ENCODE measurements at places on chromosomes 1 and 21.

- no peak for DNase-seq
Observed at GRCh38 chr1:214840356-214840755, 237.4 kb downstream of the CENPF start.

- no peak for DNase-seq
Observed at GRCh38 chr1:17757426-17757825, 2.3 kb downstream of the ACTL8 start.

- DNase-seq, result no peak
Observed at GRCh38 chr21:28150778-28151177, 841.9 kb downstream of the LTN1 start.

DNA sequence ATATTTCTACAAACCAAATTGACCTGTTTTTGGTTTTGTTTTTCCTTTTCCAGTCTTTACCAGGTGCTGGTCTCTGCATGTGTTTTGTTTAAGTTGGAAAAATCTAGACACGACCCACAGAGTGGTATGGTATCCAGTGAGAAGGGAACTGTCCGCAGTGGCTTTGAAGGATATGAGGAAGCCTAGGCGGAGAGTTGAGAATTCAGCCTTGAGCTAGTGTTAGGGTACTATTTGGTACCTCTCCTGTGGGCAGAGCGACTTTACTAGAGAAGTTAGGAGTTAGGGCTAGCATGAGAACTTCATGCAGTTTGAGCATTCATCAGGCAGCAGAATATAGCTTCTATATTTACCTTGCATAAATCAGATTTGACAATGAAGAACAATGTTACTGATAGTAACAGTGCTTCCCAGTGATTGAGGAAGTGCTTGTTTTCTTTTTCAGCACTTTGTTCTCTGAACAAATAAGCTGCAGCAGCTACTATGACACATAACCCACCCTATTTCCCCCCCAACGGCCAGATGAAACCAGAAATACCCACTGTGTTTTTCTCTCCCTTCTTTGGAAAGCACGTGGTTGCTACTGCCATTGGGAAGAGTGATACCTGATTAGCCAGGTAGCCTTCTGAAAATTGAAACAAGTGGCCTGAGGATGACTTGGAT is 19.0 kb downstream of the MRPS6 start:
- DNase-seq, result peak; percentile 12

GRCh38 chr1:93025572-93025971 is 53.5 kb upstream of the MTF2 start:
- DNase-seq, result no peak

DNA sequence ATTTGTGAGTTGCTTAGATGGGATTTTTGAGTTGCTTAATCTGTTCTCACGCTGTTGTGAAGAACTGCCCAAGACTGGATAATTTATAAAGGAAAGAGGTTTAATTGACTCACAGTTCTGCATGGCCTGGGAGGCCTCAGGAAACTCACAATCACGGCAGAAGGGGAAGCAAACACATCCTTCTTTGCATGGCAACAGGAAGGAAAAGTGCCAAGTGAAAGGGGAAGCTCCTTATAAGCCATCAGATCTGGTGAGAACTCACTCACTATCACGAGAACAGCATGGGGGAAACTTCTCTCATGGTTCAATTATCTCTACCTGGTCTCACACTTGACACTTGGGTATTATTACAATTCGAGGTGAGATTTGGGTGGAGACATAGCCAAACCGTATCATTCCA is 10.3 kb downstream of the CLIC6 start:
- no peak for DNase-seq

GRCh38 chr1:34983700-34984355 is 1.3 kb downstream of the TMEM35B start:
- no peak for DNase-seq

DNA sequence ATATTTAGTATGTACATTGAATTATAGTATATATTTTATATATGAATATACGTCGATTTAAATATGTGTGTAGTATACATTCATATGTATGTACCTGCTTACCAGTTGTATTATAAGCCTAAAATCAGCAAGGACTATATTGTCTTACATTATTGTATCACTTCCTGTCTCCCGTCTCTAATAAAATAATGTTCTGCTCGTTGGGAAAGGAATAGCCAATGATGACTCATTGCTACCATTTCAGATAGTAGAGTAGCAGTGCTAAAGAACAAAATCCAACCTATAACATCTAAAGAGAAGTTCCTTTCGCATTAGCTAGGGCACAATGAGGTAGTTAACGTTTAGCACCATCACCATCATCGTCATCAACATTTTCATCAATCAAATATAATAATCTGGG is 39.9 kb upstream of the SMYD2 start:
- DNase-seq, result peak; percentile 48

- DNase-seq, result no peak
Observed at GRCh38 chr21:36710729-36711048, 11.8 kb downstream of the SIM2 start.

DNA sequence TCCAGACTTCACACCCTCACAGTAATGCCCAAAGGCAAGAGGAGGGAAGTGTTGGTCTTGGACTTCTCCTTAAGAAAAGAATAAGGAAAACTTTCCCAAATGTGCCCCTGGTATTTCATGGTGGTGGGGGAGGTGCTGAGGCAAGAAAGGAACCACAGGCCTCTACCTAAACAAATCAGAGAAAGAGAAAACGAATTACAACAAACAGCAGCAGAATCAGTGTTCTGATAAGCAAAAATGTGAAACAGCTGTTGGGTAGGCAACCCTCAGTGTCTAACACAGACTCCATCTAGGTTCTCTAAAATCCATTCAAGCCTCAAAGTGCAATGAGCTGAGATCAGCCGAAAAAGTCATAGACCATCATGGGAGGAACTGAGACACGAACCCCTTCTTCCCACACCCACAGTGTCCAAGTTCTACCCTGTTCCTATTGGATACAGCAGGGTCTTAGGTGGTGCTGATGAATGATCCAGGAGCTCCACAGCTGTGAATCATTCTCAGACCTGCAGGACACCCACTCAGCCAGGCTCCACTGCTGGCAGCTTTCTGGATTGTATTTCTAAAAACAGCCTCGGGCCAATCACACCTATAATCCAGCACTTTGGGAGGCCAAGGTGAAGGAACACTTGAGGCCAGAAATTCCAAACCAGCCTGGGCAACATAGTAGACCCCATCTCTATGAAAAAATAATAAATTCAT is 149.1 kb downstream of the PLPP3 start:
- no peak for DNase-seq

DNA sequence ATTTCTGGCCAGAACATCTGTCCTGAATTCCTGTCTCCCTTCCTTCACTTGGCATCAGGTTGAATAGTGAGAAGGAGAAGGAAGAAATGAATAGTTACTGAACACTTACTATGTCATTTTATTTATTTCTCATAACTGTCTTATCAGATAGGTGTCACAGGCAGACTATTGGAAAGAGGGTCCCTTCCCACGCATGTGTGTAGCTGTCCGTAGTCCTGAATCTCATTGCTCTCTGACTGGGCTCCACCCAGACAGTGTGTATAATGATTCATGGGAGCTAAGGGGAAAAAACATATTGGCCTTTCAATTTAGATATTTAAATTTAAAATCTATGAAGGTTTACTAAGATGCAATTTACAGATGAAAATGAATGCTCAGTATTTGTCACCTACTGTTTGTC is 86.1 kb downstream of the OMA1 start:
- DNase-seq, result peak; percentile 18

DNA sequence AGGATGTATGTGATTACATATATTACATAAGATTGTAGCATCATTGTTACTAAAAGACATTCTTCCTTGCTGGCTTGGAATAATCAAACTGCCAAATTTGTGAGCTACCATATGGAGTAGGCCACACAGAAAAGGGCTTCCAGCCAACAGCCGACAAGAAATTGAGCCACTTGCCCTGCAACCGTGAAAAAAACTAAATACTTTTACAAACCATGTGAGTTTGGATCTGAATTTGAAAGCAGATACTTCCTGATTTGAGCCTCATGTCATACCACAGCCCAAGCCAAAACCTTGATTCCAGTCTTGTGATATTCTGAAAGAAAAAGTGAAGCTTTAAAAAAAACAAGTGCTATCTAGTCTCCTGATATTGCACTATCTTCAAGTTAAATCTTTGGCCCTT is 55.6 kb upstream of the PRMT6 start:
- no peak for DNase-seq

DNA sequence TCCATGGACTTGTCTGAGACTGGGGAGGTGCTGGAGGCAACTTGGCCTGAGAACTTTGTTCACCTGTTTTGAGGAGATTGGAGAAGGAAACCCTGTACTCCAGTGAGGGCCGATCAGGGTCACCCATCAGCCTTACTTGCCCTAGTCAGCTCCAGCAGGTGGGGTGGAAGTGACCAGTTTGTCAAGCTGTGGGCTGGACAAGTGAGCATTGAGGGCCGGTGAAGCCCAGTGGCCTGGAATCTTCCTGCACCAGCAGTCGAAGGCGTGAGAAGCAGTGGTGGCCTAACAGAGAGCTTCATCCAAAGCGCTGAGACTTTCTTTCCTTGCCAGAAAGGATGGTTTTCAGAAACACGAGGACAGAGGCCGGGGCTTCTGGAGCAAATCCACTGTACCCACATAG is 9.6 kb downstream of the SLC37A1 start:
- no peak for DNase-seq

DNA sequence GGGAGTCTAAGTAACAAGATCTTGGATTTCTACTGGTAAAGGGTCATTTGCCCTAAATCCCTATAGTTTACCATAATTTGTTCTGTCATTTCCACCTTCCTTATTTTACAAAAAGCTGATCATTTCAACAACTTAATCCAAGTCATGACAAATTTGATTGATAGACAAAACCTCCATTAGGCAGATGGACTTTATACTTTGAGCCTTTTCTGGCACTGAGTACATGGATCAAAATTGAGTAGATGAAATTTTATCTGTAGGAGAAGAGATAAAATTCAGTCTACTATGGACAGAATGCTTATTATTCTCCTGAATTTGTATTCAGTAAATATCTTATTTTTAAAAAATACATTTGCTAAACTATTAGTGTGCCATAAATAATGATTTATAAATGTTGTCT is 62.6 kb upstream of the NRIP1 start:
- no peak for DNase-seq

GRCh38 chr1:47986761-47987200 is 10.4 kb downstream of the TRABD2B start:
- no peak for DNase-seq

GRCh38 chr1:159339536-159339935 is 37.4 kb downstream of the FCER1A start:
- DNase-seq, result peak; percentile 74

DNA sequence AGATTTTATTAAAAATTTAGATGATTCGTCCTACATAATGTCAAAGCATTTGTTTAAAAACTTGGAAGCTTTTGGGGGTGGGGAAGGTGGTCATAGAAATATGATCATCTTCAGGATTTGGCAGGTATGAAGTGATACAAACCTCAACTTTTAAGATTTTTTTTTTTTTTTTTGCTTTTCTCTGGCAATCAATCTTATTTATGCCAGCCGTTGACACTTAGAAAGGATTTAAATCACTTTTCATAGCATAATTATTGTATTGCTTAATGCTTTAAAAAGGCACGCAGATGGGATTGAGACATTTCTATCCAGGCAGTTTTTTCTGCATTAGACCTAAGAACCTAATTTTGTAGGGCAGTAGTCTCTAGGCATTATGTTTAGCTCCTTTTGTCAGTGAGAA is 19.7 kb downstream of the MRPS6 start:
- no peak for DNase-seq

- no peak for DNase-seq
Observed at GRCh38 chr1:9858293-9859035, 34.7 kb upstream of the CLSTN1 start.

GRCh38 chr1:25731148-25731547 is 68.8 kb upstream of the SELENON start:
- no peak for DNase-seq

- no peak for DNase-seq
Observed at GRCh38 chr1:229031481-229032341, 239.2 kb upstream of the RAB4A start.

DNA sequence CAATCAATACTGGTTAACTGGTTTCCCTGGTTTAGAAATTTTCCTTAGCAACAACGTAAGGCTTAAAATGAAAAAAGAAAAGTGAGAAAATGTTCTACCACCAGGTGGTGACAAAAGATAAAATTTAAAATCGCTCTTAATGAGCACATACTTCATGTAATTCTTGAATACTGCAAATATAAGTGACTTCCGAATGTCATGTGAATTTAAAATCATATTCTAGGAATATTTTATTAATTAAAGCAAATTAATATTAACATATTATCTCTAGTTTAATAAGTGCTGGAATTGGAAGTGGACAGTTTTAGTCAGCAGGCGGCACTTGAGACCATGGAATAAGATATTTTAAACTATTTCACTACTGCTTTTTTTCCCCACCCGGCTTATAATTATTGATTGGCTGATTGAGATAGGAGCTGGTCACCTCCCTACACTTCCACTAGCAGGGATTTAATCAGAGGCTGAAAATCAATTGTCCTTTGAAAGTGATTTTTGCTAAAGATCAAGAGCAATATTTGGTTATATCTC is 5.0 kb upstream of the ADAMTS1 start:
- DNase-seq, result peak; percentile 43

DNA sequence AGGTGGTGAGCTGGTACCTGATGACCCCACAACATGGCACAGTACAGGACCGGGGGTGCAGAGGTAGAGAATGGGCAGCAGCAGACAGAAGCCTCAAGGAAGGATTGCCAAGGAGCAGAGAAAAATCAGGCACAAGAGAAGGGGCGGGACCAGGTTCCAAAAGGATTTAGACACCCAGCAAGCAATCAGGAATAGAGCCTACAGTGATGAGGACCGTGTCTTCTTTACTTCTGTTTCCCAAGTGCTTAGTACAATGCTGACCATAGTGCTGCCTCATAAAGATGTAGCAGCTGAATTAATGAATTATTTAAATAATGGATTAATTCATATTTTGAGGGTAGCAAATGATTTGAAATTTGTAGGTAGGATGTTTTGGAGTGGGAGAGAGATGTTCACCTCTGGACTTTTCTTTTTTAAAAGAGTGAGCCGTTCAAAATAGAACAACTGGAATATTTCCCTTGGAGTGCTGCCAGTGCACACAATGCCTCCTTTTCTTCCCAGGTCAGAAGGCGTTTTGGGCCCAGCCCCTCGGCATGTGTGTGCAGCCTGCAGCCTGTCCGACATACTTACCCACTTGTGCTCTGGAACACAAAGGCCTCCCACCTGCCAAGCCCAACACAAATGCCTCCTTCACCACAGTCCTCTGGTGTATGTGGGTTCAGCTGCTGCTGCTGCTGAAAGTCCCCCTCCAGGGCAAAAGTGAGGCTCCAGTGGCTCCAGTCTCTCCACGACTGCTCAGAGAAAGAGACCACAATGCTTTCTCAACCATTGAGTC is 19.6 kb downstream of the KANK4 start:
- DNase-seq, result no peak

- DNase-seq, result peak; percentile 54
Observed at GRCh38 chr1:117686907-117687306, 81.1 kb downstream of the TENT5C start.

DNA sequence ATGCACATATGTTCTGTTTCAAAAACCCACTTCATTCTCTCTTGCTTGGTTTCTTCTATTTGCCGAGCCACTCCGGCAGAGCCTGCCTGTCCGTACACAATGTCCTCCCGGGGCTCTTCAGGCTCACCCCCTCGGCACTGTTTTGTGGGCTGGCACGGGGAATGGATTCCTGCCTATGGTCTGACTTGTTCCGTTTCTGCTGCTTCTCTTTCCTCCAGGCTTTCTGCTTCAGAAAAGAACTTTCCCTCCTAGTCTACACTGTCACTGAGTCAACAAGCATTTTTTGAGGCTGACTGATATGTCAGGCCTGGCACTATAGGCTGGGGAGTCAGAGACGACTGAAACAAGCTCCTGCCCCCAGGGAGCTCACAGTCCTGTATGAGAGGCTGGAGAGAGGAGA is 28.4 kb upstream of the SARS1 start:
- no peak for DNase-seq

- DNase-seq, result no peak
Observed at GRCh38 chr1:230591678-230592077, 50.6 kb upstream of the COG2 start.
